ENCODE measurements at places on chromosomes 7 and 10.

DNA sequence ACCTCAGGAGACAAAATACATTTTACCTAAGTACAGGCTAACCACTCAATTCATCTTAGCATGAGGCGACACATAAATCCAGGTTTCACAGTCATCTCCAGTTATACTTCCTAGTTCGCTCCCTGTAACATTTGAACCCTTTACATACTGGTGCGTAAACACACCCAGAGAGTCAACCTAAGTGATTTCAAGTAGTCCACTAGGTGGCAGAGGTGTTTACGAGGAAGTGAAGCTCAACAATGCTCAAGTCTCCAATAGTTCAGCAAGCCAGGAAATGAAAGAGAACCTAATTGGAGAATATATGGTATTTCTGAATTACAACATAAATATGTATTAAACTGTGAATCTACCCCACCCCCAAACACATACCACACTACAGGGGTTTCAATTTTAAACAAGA, 76.3 kb upstream of the ABCB5 start:
- no peak for DNase-seq

DNA sequence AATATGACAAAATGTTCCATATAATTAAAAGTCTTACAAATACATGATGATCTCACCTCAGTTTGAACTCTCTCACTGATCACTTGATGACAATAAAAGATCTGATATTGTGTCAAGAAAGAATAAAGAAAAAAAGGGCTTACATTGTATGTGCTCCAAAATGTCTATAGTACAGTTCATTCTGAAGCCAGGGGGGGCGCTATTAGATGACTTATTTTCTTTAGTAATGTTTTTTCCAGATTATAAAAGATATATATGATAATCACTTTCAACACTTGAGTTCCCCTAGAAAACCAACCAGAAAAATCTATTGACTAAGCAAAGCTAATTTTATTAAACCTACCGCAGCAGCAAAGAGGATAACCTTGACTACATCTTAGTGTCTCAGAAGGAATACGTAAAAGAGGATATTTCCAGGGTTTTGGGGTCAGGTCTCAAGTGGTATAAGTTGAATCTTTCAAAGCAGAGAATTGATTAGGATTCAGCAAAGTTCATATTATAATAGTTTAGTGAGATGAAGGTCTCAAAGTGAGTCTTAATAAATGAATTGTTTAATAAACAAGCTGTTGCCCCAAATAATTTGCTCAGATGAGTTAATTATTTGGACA, 55.8 kb downstream of the PTN start:
- no peak for DNase-seq

GRCh38 chr7:30225863-30226613, 58.4 kb upstream of the ZNRF2 start:
- DNase-seq, result no peak

- DNase-seq, result no peak
Observed at GRCh38 chr7:34242391-34242790, 337.1 kb downstream of the BMPER start.

GRCh38 chr10:118882741-118883140, 128.0 kb upstream of the CACUL1 start:
- DNase-seq, result no peak

DNA sequence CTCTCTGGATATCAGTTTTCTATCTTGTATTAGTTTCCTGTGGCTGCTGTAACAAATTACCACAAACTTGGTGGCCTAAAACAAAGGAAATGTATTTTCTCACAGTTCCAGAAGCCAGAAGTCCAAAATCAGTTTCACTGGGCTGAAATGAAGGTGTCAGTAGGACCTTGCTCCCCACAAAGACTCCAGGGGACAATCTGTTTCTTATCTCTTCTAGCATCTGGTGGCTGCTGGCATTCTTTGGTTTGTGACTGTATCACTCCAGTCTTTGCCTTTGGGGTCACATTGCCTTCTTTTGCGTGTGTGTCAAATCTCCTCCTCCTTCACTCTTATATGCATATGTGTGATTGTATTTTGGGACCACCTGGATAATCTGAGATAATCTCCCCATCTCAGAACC, 153.0 kb upstream of the PRPS1L1 start:
- DNase-seq, result no peak

GRCh38 chr7:116417593-116418345, 81.8 kb upstream of the CAV2 start:
- DNase-seq, result no peak

DNA sequence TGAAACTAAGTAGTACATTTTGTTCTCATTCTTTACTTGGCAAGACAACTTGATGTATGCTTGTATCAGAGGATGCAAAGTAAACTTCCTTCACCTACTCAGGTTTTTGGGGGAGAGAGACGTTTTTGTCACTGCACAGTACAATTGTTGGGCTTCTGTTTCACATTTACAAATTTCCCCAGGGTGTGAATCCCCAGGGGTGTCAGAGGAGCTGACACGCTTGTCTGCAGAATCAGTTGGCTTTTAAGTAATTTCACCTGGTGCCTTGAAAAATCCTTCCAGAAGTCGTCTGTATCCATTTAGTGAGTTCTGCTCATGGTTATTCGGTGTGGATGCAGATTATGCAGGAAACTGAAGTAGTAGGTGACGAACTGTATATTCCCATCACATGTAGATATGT, 1227.7 kb upstream of the CELF2 start:
- DNase-seq, result no peak

GRCh38 chr10:45557275-45557905, 115.2 kb downstream of the ZFAND4 start:
- DNase-seq, result no peak

GRCh38 chr10:14247377-14248116, 83.2 kb downstream of the FRMD4A start:
- no peak for DNase-seq

- DNase-seq, result no peak
Observed at GRCh38 chr7:94643771-94644545, 12.0 kb downstream of the SGCE start.

GRCh38 chr7:29859524-29860185, 53.3 kb downstream of the WIPF3 start:
- DNase-seq, result no peak

DNA sequence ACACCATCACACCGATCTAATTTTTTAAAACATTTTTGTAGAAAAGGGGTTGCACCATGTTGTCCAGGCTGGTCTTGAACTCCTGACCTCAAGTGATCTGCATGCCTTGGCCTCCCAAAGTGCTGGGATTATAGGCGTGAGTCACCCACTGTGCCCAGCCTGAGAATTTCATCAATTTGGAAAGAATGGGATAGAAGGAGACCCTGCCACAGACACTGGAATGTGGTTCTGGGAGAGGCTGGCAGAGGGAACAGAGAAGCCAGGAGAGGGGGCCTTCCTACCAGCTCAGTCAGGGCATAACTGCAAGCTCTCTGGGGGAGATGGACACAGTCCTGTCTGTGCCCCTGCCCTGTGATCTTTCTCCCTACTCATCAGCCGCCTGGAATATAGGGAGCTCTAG, 42.1 kb upstream of the MKRN1 start:
- DNase-seq, result no peak

GRCh38 chr10:117320050-117320665, 55.1 kb downstream of the PDZD8 start:
- DNase-seq, result peak; percentile 14

DNA sequence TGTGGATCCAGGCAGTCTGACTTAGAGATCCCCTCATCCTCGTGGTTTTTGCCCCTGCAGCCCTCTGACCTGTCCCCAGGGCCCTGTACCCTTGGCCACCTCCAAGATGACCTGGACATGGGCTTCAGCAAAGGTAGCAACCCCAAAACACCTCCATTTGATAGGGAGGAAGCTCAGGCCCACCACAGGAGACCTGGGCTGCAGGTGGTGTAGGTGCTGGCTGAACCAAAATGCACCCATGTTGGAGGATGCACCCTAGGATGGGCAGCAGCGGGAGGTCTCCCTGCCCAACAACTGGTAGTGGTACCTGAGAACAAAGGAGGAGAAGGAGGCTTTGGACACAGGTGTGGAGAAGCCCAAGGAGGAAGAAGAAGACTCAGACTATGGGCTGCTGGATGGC, 188.7 kb downstream of the ZNF716 start:
- DNase-seq, result no peak

GRCh38 chr10:72238392-72239175, 22.5 kb upstream of the ASCC1 start:
- DNase-seq, result no peak

GRCh38 chr7:116731023-116731395, 59.0 kb downstream of the MET start:
- DNase-seq, result no peak

- peak; percentile 41 for DNase-seq
Observed at GRCh38 chr10:48285710-48286109, 11.2 kb upstream of the FRMPD2 start.

DNA sequence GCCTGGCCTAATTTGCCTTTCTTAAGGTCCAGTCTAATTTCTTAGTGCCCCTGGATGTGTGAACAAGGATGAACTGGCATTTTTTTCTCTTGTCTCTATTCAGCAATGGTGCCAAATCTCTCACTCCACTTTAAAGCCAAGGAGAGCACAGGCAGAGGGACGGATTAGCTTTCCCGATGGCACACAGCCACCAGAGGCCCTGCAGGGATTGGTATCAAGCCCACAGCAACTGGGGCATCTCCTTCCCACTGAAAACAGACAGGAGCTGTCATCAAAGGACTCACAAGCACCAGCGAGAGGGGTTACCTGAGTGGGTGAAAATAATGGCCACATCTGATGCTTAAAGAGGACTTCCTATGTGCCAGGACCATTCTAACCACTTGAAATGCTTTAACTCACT, 83.1 kb downstream of the ITIH5 start:
- DNase-seq, result no peak

DNA sequence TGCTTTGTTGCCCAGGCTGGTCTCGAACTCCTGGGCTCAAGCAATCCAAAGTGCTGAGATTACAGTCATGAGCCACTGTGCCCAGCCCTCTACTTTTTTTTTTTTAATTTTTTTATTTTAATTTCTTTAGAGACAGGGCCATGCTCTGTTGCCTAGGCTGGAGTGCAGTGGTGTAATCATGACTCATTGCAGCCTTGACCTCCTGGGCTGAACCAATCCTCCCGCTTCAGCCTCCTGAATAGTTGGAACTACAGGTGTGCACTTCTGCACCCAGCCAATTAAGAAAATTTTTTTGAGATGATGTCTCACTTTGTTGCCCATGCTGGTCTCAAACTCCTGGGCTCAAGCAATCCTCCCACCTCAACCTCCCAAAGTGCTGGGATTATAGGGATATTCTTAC, 528.6 kb downstream of the GATA3 start:
- DNase-seq, result no peak

DNA sequence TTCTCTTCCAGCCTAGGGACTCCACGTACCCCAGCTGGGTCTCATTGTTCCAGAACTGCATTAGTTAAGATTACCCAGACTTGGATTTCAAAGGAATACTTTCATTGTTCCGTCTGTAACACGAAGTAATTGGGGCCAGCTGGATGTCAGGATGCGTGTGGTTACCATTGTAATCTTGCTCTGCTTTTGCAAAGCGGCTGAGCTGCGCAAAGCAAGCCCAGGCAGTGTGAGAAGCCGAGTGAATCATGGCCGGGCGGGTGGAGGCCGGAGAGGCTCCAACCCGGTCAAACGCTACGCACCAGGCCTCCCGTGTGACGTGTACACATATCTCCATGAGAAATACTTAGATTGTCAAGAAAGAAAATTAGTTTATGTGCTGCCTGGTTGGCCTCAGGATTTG, 21.0 kb downstream of the LRRC17 start:
- DNase-seq, result no peak

DNA sequence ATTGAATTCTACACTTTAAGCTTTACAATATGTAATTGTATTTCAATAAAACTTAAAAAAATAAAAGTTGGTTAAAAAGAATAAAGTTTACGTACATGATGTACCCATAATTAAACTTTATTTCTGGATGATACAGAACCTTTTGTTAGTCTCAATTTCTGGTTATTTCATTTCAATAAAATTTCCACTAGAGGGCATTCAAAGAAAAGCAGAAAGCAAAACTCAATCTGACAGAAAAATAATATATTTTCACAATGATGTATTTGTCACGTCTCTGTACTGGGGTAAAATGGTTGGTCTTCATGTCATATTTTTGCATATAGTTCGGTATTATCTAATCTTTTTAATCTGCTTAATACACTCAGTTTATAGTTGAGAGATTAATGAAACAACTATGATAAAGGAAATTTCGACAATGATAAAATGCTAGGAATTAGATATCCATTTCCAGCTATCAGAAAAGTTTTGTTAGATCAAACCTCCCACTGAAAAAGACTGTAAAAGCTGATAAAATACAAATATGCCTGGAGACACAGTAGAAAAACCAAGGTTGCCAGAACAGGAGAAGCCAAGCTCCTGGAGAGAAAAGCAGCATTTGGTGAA, 27.4 kb downstream of the ASZ1 start:
- DNase-seq, result no peak

GRCh38 chr10:130541090-130541489, 404.9 kb downstream of the GLRX3 start:
- DNase-seq, result no peak

GRCh38 chr7:70484255-70484654, 647.7 kb upstream of the GALNT17 start:
- no peak for DNase-seq

Data from D341Med (cell line).